LHCN-M2 (cell line): ENCODE measurements at places on chromosomes 6 and 20. TPM values are rescaled to one million over a fixed set of nuclear protein-coding genes. Genes with fewer than 3 reads are reported as not detected.

The TBXT gene
- not detected in 2 replicates for total RNA-seq

The ECT2L gene
- total RNA-seq, result not detected in 2 replicates

The PRSS35 gene
- 0.40 TPM in 1 of 2 replicates, not detected in the other for total RNA-seq

The FAM83B gene
- not detected in 2 replicates for total RNA-seq

The ANKEF1 gene
- total RNA-seq, result 0.23 and 0.26 TPM in 2 replicates

The RBM12 gene
- total RNA-seq, result 45.7 and 46.2 TPM in 2 replicates

The LINC00237 gene
- not detected in 2 replicates for total RNA-seq

GRCh38 chr6:44045672-44046015 lies 81.6 kb downstream of the MRPL14 start:
- DNase-seq, result no peak

GRCh38 chr20:56343861-56344381 lies 14.9 kb upstream of the FAM210B start:
- DNase-seq, result no peak

DNA sequence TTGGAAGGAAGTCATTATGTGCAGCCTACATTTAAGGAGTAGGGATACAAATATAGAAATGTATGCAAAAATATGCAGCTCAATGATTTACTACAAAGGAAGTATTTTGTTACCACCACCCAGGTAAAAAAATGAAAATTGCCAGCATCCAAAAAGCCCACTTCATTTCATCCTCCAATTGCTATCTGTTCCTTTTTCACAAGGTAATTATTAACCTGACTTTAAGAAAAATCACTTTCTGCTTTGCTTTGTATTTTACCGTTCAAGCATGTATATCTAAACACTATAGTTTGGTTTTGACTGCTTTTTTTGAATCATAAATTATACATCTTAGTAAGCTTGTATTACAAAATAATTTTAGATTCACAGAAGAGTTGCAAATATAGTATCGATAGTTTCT lies 768.5 kb upstream of the GJE1 start:
- DNase-seq, result no peak

GRCh38 chr20:36547186-36548005 lies 6.1 kb downstream of the MYL9 start:
- no peak for DNase-seq

- DNase-seq, result peak; percentile 58
Observed at GRCh38 chr6:133973109-133973971, 20.3 kb downstream of the TBPL1 start.

- peak; percentile 77 for DNase-seq
Observed at GRCh38 chr6:33314515-33314942, 651 bp upstream of the TAPBP start.

DNA sequence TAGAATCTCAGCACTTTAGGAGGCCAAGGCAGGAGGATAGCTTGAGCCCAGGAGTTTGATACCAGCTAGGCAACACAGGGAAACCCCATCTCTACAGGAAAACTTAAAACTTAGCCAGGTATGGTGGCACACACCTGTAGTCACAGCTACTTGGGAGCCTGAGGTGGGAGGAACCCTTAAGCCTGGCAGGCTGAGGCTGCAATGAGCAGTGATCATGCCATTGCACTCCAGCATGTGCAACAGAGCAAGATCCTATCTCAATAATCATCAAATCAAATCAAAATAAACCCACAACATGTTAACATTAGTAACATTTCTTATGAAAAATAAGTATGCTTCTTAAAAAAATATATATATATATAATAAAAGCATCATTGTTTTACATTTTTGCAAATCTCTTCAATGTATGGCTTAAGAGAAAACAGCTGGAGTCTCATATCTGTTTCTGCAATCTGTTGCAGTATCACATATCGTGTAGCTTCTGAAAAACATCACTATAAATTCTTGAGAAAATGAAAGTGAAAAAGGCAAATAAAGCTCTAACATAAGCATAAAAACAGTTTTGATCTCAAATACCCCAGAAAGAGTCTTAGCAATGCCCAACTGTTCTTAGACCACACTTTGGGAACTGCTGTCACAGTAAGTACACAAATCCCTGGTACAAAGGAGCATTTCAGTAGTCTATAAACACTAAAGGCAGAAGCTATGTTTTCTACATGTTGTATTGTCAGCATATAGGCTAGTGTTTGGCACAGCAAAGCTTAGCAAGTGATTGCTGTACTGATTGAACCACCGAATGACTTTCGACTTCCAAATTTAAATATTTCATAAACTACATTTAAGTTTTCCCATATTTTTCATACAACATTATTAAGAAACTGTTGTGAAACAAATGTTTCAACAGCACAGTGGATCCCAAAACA lies 8.0 kb downstream of the MMUT start:
- DNase-seq, result no peak

- no peak for DNase-seq
Observed at GRCh38 chr6:40714143-40714542, 127.0 kb upstream of the LRFN2 start.

DNA sequence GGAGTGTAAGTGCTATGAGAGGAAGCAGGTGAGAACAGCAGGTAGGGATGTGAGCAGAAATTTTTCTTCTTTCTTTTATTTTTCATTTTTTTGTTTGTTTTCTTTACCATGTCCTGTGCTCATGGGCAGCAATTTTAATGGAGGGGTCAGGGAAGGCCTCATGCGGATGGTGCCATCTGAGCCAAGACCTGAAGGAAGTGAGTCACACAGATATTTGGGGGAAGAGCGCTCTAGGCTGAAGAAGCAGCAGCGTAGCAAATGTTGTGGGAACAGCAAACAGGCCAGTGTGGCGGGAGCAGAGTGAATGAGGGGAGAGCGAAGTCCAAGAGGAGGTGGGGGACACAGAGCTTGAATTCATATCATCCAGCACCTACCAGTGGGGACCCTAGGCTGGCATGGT lies 12.7 kb downstream of the SPDEF start:
- peak; percentile 56 for DNase-seq

DNA sequence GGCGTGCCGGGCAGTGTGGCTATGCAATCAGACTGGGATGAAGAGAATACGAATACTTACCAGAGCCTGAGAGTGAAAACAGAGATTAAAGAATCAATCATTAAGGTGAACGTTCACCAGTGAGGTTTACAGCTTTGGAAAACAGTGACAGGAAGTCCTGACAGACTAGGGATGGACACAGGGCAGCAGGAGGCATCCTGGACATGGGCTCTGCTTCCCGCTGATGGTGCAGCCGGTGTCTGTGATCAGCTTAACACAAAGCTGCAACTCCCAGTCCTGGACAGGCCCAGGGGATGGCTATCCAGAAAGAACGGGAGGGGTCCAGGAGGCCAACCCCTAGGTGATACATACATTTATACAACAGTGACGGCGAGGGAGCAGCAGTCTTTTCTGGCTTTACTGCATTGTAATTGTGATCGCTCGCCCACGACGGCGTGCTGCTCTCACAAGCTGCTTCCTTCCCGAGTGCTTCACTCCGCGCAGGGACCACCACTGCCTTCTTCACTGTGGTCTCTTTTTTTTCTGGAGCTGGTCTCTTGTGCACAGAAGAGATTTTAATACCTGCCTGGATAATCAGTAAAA lies 20.7 kb downstream of the DIDO1 start:
- DNase-seq, result no peak

DNA sequence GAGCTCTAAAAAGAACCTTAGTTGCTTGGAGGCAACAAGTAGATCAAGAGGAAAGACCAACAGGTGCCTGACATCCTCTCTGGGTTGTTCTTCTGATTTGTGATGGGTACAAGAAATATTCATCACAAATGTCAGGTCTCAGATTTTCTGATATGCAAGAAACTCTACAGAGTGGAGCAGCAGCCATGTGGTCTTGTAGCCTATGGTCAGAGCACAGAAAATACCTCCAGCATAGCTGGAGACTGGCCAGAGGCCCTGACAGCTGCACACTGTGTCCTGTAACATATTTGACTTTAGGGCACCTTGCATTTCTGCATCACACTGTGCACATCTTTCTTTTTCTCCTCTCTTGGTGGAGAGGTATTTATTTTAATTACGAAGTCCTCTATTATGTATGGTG lies 116.3 kb downstream of the GMPR start:
- peak; percentile 59 for DNase-seq

DNA sequence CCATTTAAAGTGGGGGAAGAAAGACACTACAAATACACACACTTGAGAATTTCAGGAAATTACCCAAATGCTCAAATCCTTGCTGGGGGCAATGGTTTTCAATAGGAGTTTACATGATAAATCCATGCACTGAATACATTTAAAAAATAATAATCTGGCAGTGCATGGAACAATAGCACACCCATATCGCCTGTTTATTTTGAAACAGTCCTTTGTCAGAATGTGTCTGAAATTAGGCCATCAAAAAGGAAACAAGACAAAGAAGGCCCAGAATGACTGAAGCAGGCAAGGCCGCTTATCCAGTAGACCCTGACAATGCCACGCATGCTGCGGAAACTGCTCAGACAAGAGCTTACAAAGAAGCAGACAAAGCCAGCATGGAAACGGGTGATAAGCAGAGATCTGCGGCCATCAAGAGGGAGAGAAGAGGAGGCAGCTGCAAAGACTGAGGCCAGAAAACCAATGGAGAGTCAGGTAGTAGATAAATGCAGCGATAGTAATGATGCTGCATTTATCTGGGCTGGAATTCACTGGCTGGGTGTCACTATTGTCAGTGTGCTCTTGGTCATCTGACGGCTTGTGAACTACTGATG lies 211.9 kb upstream of the CNR1 start:
- DNase-seq, result no peak

GRCh38 chr6:150625927-150626326 lies 26.2 kb downstream of the PLEKHG1 start:
- no peak for DNase-seq

GRCh38 chr6:108165714-108166663 lies at the start of gene NR2E1:
Gene NR2E1, plus strand, starts transcription at chr6:108166022. Its CDS starts 744 bp downstream, at chr6:108166766.
- peak; percentile 23 for DNase-seq

GRCh38 chr6:146593986-146594385 lies 4.8 kb upstream of the ADGB start:
- no peak for DNase-seq

- DNase-seq, result peak; percentile 99
Observed at GRCh38 chr6:85464260-85464644, 14.4 kb downstream of the NT5E start.

DNA sequence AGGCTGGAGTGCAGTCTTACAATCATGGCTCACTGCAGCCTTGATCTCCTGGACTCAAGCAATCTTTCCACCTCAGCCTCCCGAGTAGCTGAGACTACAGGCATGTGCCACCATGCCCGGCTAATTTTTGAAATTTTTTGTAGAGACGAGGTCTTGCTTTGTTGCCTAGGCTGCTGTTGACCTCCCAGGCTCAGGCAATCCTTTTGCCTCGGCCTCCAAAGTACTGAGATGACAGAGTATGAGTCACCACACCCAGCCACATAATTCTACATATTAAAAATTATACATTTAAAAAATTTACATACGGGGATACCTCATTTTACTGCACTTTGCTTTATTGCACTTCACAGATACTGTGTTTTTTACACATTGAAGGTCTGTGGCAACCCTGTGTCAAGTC lies 115.1 kb downstream of the MAN1A1 start:
- no peak for DNase-seq

- peak; percentile 77 for DNase-seq
Observed at GRCh38 chr6:140921366-140922226, 1211.1 kb upstream of the GJE1 start.

DNA sequence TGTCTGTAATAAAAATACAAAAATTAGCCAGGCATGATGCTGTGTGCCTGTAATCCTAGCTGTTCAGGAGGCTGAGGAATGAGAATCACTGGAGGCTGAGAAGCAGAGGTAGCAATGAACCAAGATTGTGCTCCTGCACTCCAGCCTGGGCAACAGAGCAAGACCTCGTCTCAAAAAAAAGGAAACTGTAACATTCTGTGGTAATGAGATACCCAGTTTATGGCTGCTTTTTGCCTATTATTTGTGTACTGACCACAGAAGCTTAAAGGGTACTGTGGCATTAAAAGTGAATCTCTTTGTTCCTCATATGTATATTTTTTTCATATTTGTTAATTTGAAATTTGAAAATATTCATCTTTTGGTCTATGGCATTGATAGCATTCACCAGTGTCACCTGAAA lies 185.4 kb downstream of the UST start:
- no peak for DNase-seq

GRCh38 chr6:167079853-167080297 lies 43.0 kb upstream of the CCR6 start:
- DNase-seq, result no peak

DNA sequence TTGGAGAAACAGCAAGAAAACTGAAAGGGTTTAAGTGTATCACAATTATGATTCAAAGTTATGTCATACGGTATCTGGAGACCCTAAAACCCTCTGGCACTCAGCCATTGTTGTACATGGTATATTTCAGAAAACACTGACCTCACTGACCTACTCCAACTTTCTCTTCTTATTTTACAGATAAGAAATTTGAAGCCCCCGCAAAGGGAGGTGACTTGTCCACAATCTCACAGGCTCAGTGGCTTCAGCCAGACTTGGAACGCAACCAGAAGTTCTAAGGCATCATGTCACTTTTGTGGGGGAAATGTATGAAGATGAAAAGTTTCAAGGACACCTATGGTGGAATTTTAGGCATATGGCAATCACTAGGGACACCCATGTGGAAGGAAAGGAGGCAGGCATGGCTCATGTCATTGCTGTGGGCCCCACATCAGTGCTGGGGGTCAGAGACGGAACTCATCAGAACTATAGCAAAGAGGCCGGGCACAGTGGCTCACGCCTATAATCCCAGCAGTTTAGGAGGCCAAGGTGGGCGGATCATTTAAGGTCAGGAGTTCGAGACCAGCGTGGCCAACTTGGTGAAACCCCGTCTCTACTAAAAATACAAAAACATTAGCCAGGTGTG lies 5.2 kb upstream of the TRIB3 start:
- DNase-seq, result no peak

DNA sequence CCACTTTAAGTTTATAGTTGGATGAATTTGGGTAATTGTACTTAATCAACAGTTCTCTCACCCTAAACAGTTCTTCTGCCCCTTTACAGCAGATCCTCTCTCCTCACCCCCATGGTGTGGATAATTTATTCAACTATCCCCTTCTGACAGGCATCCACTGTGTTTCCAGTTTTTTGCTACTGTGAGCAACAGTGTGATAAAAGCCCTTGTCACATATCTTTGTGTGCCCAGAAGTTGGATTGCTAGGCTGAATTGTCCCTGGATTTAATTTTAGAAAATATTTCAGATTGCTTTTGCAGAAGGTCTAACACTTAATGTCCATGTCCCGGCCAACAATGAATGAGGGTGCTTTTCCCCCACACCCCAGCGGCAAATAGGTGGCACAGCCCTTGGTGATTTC lies 30.5 kb upstream of the SCUBE3 start:
- no peak for DNase-seq

- DNase-seq, result peak; percentile 36
Observed at GRCh38 chr6:150334790-150335783, 33.7 kb upstream of the IYD start.

DNA sequence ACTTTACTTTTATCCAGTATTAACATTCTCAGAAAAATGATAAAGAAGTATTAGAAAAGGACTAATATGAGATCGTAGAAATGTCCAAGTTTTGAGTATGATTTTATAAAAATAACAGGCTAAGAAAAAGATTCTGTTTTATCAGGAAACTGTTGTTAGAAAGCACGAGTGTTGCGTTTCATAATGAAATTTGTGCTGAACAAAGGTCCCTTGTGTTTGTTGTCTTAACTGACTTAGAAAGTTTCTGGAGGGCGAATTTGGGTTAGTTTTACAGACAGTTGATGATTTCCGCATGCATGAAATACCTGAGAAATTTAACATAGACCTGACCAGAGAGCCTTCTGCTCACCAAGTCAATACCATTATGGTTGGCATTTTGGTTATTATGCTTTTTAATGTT lies 136.0 kb downstream of the FNDC1 start:
- no peak for DNase-seq
